A549 treated with AZD2906 at 1 μM for 4 hours (cell line): ENCODE measurements at places on chromosomes 1 and 21. TPM values are rescaled to one million over a fixed set of nuclear protein-coding genes. Genes with fewer than 3 reads are reported as not detected.

GJA8 gene
- total RNA-seq = not detected in 5 replicates

SEMA4A gene
- 0.34 to 0.69 TPM (median 0.40 TPM) in 5 replicates for total RNA-seq

S100A9 gene
- total RNA-seq = 0.45 to 0.90 TPM (median 0.59 TPM) in 5 replicates

C1orf87 gene
- not detected in 5 replicates for total RNA-seq

TSSK3 gene
- 0.29 TPM in 1 of 5 replicates, not detected in the others for total RNA-seq

NID1 gene
- total RNA-seq = 5.3 to 9.1 TPM (median 7.7 TPM) in 5 replicates

FCRL1 gene
- not detected in 5 replicates for total RNA-seq

ESPN gene
- 0.43 to 0.79 TPM (median 0.53 TPM) in 5 replicates for total RNA-seq

MR1 gene
- 5.5 to 6.9 TPM (median 5.8 TPM) in 5 replicates for total RNA-seq

CBS gene
- total RNA-seq = 11.4 to 13.8 TPM (median 12.0 TPM) in 5 replicates

CFAP107 gene
- not detected in 5 replicates for total RNA-seq

SLAMF7 gene
- 1.0 to 2.2 TPM (median 1.6 TPM) in 5 replicates for total RNA-seq

ACTN2 gene
- 0.01 to 0.09 TPM (median 0.06 TPM) in 4 of 5 replicates, not detected in the other for total RNA-seq

PLPPR4 gene
- total RNA-seq = 0.01 TPM in 1 of 5 replicates, not detected in the others
